ENCODE measurements at places on chromosomes 13 and 19. TPM values are rescaled to one million over a fixed set of nuclear protein-coding genes. Genes with fewer than 3 reads are reported as not detected.

Gene TGFB1
- 11.4 TPM for total RNA-seq

Gene KASH5
- not detected for total RNA-seq

Gene CD37
- total RNA-seq, result 3.0 TPM

Gene LGALS4
- total RNA-seq, result not detected

Gene OLFM2
- total RNA-seq, result 42.7 TPM

Gene PSG7
- not detected for total RNA-seq

Gene SPRED3
- 1.1 TPM for total RNA-seq

- no peaks in the 10 kb centered on the region for H3K27me3 ChIP-seq
- no peak for DNase-seq
- no peaks in the 10 kb centered on the region for H3K36me3 ChIP-seq
- H3K27ac ChIP-seq, result no peak overlapping the region
- no peaks in the 10 kb centered on the region for H3K4me1 ChIP-seq
- H3K4me3 ChIP-seq, result no peak overlapping the region
Measured at GRCh38 chr13:72368031-72368430, 359.4 kb downstream of the MZT1 start.

DNA sequence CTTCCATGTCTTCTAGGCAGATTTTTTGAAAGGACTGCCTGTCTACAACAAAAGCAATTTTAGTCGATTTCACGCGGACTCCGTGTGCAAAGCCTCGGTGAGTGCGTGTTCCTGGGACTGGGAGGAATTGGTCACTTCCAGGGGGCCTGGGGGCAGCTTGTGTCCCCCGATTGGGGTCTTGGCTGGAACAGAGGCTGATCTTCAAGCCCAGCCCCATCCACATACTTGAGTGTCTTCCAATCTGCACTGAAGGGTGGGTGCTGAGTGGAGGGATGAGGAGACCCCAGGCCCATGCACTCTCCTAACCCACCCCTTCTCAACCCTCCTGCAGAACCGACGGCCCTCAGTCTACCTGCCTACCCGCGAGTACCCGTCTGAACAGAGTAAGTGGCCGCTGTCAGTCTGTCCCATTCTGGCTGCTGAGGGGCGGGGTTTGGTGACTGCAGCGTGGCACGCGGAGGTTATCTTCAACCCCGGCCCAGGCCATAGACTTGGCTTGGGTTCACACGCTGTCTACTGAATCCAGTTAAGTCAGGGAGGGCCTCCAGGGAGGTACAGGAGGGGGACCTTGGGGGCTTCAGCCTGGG is 4.7 kb downstream of the DDA1 start:
- H3K4me3 ChIP-seq, result no peak overlapping the region
- no peaks in the 10 kb centered on the region for H3K27me3 ChIP-seq
- H3K4me1 ChIP-seq, result peaks cover 22% of the 10 kb centered on the region
- H3K36me3 ChIP-seq, result peaks cover 14% of the 10 kb centered on the region
- DNase-seq, result no peak

GRCh38 chr13:33776239-33776881 is 41.6 kb upstream of the RFC3 start:
- H3K4me1 ChIP-seq, result no peaks in the 10 kb centered on the region
- no peak for DNase-seq
- H3K27ac ChIP-seq, result no peak overlapping the region
- H3K27me3 ChIP-seq, result no peaks in the 10 kb centered on the region
- no peaks in the 10 kb centered on the region for H3K36me3 ChIP-seq

DNA sequence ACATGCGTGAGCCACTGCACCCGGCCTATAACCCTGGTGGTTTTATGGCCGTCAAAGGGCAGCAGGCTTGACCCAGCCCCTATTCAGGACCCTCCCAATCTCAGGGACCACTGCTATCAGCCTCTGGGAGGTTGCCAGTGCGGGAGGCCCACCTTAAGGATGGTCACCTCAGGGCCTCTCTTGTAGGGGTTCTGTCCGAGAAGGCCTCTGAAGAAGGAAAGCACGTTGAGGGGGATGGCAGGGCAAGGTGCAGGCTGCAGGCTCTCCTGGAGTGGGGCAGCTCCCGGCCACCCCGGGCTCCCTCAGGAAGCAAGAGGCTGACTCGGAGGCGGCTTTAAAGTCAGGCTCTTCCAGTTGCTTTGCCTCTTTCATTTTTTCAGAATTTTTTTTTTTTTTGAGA is 6.0 kb upstream of the GRTP1 start:
- H3K27me3 ChIP-seq, result no peaks in the 10 kb centered on the region
- H3K4me1 ChIP-seq, result peaks cover 2% of the 10 kb centered on the region
- no peak overlapping the region for H3K4me3 ChIP-seq
- no peaks in the 10 kb centered on the region for H3K36me3 ChIP-seq
- no peak overlapping the region for H3K27ac ChIP-seq

DNA sequence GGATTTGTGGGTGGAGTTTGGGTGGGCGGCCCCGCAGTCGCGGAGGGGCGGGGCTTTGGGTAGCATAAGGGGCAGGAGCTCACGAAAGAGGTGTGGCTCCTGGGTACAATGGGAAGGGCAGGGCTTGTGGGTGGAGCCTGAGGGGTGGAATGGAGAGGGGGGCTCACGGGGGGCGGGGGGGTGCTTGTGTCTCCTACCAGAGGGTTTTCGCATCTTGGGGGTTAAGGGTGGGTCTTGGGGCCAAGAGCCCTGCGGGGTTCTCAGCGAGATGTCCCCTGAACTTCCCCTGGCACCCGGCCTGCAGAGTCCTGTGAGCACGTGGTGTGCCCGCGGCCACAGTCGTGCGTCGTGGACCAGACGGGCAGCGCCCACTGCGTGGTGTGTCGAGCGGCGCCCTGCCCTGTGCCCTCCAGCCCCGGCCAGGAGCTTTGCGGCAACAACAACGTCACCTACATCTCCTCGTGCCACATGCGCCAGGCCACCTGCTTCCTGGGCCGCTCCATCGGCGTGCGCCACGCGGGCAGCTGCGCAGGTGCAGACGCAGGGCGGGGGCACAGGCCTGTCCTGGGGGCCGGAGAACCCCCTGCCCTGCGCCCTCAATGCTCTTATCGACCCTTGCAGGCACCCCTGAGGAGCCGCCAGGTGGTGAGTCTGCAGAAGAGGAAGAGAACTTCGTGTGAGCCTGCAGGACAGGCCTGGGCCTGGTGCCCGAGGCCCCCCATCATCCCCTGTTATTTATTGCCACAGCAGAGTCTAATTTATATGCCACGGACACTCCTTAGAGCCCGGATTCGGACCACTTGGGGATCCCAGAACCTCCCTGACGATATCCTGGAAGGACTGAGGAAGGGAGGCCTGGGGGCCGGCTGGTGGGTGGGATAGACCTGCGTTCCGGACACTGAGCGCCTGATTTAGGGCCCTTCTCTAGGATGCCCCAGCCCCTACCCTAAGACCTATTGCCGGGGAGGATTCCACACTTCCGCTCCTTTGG is 5.1 kb downstream of the FSTL3 start:
- no peaks in the 10 kb centered on the region for H3K27me3 ChIP-seq
- H3K27ac ChIP-seq, result peak overlapping the region; percentile 89
- peak overlapping the region; percentile 87 for H3K4me3 ChIP-seq
- no peaks in the 10 kb centered on the region for H3K36me3 ChIP-seq

DNA sequence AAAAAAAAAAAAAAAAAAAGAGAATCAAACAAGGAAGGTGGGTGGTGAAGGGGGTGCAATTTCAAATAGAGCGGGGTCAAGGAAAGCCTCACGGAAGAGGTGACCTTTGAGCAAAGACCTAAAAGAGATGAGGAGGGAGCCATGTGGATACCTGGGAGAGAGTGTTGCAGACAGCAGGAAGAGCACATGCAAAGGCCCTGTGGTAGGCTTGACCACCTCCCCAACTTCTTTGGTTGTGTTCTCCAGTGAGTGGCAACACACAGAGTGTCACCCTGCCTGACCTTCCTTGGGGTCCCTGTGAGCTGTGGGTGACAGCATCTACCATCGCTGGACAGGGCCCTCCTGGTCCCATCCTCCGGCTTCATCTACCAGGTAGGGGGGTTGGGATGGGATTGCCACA is 11.4 kb downstream of the PALM3 start:
- no peaks in the 10 kb centered on the region for H3K36me3 ChIP-seq
- H3K4me1 ChIP-seq, result peaks cover 5% of the 10 kb centered on the region
- no peak overlapping the region for H3K27ac ChIP-seq
- no peaks in the 10 kb centered on the region for H3K27me3 ChIP-seq

Measured in thyroid gland (tissue), 4 donors.